IMR-90 (cell line): ENCODE measurements at places on chromosomes 3 and 15. TPM values are rescaled to one million over a fixed set of nuclear protein-coding genes. Genes with fewer than 3 reads are reported as not detected.

Gene NANOGP8
- total RNA-seq = not detected in 2 replicates

Gene IMPG2
- 0.18 and 0.28 TPM in 2 replicates for total RNA-seq

Gene GP9
- total RNA-seq = not detected in 2 replicates

Gene ACKR4
- 0.18 TPM in 1 of 2 replicates, not detected in the other for total RNA-seq

Gene FAM81A
- total RNA-seq = not detected in 2 replicates

Gene CCDC54
- not detected in 2 replicates for total RNA-seq

Gene ZBTB11
- 17.2 and 25.8 TPM in 2 replicates for total RNA-seq

Gene SERPINI2
- total RNA-seq = not detected in 2 replicates

Gene PYGO1
- total RNA-seq = 6.6 and 10.0 TPM in 2 replicates

Gene RAD51
- 7.8 and 8.4 TPM in 2 replicates for total RNA-seq

Gene APBA2
- total RNA-seq = 27.8 and 33.0 TPM in 2 replicates

Gene GHRL
- total RNA-seq = not detected in 2 replicates

Gene PCOLCE2
- total RNA-seq = 0.54 and 0.56 TPM in 2 replicates

Gene TMCO5A
- total RNA-seq = not detected in 2 replicates

Gene CFAP91
- total RNA-seq = not detected in 2 replicates

Gene GOLGA8N
- 0.72 and 0.83 TPM in 2 replicates for total RNA-seq

Gene UACA
- total RNA-seq = 505 and 507 TPM in 2 replicates

Gene CDAN1
- total RNA-seq = 4.7 TPM in 2 replicates

Gene CCR3
- total RNA-seq = not detected in 2 replicates

Gene BNC1
- total RNA-seq = 0.28 and 0.54 TPM in 2 replicates

Gene SPESP1
- 3.0 and 3.3 TPM in 2 replicates for total RNA-seq

Gene MBD4
- 13.8 and 22.2 TPM in 2 replicates for total RNA-seq

Gene SENP7
- total RNA-seq = 8.4 and 14.7 TPM in 2 replicates
